ENCODE measurements at places on chromosomes 4 and X.

GRCh38 chrX:32451954-32452695 is 759.2 kb downstream of the DMD start:
- no peak for DNase-seq

DNA sequence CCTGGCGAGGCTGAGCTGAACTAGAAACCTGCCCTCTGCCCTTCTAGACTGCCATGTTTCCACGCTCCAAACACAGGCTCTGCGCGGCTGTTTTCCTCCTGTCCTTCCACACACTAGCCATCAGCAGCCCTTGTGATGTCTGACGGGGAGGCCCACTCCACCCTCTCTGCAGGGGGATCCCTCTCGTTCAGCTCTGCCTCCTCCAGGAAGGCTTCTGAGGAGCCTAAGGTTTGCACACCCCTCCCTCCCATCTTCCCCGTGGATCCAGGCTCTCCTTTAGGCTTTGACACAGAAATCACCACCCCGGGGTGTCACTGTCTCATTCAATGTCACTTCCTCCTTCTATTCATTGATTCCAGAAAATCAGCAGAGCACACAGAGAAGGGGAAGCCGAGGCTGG is 38.6 kb upstream of the CRMP1 start:
- no peak for DNase-seq

- DNase-seq = no peak
These were observed 10.4 kb downstream of the ZXDA start for GRCh38 chrX:57899906-57900305.

GRCh38 chrX:143461606-143462005 is 55.7 kb downstream of the SPANXN3 start:
- no peak for DNase-seq

DNA sequence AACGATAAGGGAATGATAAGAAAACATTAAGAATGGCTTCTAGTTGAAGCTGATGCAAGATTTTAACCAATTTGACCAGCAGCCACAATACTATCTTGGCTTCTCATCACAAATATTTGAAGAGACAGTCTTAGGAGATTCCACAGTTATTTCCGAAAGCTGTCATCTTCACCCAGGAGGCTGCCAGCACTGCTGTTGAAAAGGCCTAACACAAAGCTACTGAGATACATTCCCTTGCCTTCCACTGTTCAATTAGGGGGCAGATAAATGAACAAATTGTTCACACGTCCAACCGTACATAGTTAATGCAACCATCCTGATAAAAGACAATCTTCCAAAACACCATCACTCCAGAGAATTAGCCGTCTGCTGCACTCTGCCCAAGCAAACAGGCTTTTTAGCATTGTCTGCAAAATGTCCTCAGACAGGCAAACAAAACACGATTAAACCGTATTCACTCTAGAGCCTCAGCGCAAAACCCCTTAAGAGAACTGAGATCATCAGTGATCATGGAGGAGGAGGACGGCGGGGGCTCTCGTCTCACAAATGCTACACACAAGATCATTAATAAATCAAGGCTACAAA is 189.8 kb upstream of the PSAPL1 start:
- peak; percentile 11 for DNase-seq

DNA sequence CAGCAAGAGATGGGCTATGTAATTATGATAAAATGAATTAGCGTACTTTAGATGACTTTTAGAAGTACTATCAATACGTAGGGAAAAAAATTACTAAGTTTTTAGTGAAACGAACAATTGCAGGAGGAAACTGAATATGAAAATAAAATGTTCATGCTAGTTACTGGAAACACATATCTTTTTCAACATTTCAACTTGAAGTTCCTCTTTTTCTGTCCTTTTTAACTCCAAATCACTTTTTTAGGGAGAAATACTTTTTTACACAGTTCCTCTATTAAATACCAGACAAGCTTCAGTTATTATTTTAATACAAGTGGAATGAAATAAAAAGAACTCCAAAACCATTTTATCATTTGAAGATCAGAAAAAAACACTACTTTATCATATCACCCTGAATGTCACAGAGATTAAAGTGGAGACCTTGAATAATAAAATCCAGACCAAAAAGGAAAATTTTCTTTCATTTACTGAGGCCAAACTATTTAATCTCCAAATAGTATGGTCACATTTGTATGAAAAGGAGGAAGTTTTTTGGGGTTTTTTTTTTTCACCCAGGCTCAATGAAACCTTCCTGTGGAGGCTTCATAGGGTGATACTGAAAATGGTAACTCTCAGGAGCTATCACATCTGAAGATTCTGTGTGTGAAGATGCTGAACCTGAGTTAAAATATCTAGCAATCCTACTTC is 306.2 kb downstream of the INPP4B start:
- DNase-seq = no peak

DNA sequence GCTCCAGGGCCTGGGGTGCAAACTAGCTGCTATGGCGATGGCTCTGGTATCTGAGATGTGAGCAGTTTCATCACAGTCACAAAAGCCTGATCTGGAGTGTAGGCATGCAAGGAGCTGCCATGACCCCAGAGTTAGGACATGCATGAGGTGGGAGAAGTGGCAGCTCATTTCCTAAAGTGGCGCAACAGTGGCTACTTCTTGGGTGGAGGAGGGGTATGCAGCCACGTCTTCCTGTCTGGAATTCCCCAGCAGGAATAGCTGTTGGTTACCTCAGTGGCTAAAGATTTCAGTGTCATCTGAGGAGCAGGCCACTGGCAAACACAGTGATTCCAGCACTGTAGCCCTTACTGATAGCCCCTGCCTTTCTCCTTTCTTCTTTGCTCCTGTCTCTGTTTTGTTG is 1382.5 kb downstream of the C4orf33 start:
- DNase-seq = no peak

GRCh38 chr4:136012220-136012619 is 1520.1 kb downstream of the PCDH18 start:
- DNase-seq = no peak

DNA sequence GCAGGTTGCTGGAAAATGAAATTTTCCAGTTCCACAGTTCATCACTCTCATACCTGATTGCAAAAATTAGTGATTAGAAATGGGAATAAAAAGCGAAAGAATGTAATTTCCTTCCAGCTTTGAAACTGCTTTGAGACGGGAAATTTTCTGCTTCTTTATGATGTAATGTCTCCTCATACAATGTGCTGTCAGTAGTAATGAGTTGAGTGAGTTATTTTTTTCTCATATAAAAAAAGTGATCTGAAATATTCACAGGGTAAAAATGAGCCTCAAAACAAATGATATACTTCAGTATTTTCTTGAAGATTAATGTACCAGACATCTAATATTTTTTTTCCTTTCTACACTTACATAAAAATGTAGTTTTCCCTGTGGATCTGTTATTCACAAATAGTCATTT is 179.1 kb upstream of the FAT4 start:
- no peak for DNase-seq

GRCh38 chr4:78588894-78589545 is 37.5 kb downstream of the ANXA3 start:
- no peak for DNase-seq

DNA sequence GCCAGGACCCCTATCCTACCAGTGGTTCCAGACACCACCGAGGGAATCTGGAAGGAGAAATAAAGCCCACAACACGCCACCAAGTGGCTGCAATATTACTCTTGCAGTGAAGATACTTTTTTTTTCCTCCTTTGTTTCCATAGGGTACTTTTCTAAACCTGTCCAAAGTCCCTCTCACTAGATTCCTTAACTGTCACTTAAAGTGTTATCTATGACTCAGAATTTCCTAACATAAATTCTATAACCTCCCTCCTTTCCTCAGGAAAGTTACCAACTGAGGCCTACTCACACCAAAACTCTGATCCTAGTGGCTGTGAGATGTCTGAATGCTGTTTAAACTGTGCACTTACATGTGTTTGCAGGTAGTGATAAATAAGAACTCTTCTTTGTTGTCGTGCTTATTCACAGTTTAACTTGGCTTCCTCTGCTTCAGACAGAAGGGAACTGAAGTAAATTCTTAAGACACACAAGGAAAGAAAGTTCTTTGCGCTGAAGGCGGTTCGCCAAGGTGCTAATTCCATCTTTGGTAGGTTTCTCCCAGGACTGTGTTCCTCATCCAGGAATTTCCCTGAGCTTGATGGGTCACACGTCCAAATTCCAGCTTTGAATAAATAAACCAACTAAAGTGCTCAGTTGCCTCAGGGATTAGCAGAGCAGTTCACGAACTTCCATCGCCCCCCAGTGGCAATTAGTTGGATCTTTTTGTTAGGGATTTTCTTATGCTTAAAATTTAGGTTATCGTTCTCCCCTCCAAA is 10.7 kb upstream of the HCCS start:
- DNase-seq = peak; percentile 5

DNA sequence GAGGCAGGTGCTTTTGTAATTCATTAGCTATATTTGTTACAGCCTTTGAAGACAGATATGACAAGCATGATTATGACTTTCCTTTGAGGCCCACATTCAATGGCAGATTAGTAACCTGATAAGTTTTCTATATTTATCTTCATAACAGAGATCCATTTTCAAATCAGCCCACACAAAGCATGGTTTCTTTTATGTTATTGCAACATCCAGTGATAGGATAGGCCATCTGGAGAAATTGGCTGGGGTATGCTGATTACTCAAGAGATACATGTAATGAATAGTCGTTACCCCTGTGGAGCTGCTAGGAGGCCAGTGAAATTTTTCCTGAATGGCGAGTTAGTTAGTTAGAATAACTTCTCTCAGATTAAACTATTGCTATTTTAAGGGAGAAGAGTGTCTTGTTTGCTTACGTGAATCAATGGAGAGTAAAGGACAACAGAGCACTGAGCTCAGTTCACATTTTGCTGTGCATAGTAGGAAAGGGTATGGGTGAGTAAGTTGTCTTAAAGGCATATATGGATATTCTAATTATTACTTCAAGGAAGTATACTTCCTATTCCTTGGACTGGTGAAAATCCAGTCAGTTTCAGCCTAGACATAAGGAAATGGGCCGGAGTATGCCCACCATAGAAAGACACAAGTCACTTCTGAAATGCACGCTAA is 79.2 kb upstream of the DKK2 start:
- no peak for DNase-seq

- DNase-seq = no peak
These were observed 108.0 kb downstream of the ZNF330 start for GRCh38 chr4:141328560-141329173.

DNA sequence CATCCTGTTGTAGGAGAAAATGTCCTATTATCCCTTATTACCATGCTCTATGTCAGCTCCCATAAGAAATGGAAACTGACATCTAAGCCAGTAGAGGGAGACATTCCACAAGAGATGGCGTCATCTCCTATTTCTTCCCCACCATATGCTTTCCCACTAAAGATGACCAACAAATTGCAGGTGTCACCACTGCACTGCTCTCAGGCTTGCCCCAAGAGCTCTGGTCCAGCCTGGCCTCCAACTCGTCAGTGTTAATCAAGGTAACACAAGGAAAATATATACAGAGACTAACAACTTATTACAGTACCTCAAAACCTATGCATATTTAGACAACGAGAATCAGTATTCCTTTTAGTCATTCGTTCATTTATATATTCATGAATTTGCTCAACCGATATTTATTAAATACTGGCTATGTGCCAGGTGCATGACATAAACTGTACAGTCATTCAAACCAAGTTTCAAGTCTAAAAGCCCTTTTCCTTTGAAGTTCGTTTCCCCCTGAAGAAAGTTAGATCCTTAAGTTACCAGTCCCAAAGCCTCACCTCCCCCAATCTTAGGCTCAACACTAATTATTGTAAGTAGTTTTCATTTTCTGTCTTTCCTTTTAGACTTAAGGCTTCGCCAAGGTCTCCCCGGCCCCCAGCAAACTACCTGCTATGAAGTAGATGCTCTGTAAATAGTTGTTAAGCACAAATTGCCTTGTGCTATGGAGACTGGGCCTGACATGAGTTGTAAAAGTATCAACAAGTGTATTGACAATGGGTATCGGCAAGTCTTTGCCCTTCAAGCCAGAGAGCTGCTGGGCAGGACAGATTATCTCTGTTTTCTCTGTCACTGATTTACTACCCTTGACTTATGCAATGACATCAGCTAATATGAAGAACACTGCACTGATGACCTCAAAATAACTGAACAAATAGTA is 3.1 kb upstream of the FGB start:
- peak; percentile 10 for DNase-seq

- no peak for DNase-seq
These were observed 76.7 kb downstream of the CPEB2 start for GRCh38 chr4:15078682-15079642.

- DNase-seq = no peak
These were observed 19.4 kb downstream of the RPS6KA6 start for GRCh38 chrX:84168574-84168973.

GRCh38 chrX:103215425-103215991 is 600 bp downstream of the BEX4 start:
- DNase-seq = peak; percentile 53
